ENCODE measurements at places on chromosomes 2 and 18.

- DNase-seq = no peak
Measured at GRCh38 chr2:226017537-226017936, 618.0 kb downstream of the NYAP2 start.

- peak; percentile 7 for DNase-seq
Measured at GRCh38 chr2:42839809-42840501, 47.6 kb upstream of the HAAO start.

DNA sequence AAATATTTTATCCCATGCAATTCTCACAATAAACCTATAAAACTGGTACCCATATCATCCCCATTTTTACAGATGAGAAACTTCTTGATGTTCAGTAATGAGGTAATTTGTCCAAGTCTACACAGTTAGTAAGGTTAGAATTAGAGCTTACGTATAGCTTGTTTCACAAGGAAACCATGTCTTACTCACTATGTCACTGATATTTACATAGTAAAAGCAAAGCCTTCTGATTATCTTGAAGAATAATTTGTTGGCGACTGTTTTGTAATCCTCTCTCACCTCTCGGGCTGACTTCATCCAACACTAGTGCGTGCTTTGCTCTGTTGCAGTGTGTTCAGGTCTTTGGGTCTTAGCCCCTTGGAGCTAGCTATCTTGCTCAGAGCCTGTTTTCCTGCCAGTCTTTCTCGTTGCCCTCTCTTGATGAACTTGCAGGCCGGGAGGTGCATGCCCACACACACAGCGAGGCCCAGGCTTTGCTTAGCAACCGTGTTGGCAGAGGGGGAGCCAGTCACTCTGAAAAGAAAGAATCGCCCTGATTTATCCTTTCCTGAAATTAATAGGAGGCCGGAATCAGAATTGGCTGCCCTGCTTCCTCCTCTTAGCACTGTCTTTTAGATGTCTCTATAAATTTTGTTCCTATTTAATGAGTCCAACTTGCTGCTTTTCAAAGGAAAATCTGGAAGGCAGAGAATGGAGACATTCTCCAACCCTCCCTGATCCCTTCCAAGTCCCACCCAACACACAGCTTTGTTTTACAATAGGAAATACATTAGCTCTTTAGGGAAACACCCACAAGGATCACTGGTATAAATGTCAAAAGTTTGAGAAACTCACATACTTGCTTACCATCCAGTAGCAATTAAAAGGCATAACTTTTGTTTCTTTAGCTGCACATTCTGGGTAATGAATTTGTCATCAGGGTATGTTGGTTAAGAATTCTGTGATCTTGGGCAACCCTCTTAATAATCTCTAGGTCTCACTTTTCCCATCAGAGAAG lies 97.6 kb upstream of the SEC11C start:
- DNase-seq = no peak

GRCh38 chr18:57141208-57142129 lies 5.4 kb upstream of the BOD1L2 start:
- peak; percentile 89 for DNase-seq

DNA sequence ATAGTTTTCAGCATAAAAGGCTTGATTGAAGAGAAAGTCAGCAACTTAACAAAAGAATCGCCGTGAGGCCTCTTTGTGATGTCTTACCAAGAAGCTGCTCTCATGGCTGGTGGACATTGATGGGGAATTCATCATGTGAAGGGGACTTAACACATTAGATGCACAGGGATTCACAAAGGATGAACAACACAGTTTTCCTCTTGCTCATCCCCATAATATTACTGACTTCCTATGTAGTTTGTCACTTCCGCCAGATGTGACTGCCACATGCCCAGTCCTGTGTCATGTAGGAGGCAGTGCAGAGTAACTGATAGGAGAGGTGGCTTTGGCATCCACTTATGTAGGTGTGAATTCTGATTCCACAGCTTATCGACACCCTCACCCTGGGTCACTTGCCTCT lies 232.6 kb upstream of the LYPD1 start:
- no peak for DNase-seq

DNA sequence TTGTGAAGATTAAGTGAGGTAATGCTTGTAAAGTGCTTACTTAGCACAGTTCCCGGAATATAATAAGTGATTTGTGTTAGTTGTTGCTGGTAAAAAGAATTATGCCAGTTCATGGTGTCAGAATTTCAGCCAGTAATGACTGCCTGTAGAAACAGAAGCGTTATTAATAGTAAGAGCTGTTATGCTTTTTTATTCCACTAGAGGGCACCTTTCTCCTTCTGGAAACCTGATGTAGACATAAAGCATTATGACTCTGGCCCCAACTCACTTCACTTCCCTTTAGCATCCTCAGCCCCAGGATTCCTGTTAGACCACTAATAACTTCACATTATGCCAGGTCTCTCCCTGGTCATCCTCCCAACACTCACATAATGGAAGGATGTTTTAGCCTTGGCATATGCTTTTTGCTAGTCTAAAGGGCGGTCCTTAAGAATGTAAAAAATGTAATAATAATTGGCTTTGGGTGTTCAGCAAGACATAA lies 34.9 kb downstream of the C18orf54 start:
- DNase-seq = no peak

- DNase-seq = no peak
Measured at GRCh38 chr2:173747035-173747434, 218.1 kb downstream of the SP3 start.

GRCh38 chr18:34322365-34323289 lies 97.9 kb upstream of the NOL4 start:
- no peak for DNase-seq

- DNase-seq = no peak
Measured at GRCh38 chr2:138502255-138503086, 901 bp downstream of the SPOPL start.

GRCh38 chr2:26442707-26443106 lies 35.2 kb downstream of the OTOF start:
- no peak for DNase-seq

DNA sequence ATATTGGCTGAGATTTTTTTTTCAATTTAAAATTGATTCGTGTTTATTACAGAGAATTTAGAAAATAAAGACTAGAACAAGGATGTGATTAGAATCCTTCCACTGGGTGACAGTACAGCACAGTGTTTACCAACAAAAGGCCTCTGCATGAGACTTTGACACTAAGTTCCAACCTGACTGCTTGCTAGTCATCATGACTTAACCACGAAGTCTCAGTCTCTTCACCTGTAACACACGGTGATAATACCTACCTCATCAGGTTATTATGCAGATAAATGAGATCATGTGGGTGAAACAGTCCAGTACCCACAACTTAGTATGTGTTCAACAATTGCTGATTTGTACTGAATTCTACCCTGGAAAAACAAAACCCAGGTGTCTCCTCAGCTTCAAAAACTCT lies 151.2 kb downstream of the STK39 start:
- DNase-seq = no peak

- no peak for DNase-seq
Measured at GRCh38 chr2:105773568-105773967, 28.9 kb downstream of the NCK2 start.

GRCh38 chr2:100972452-100972851 lies 29.6 kb upstream of the RPL31 start:
- DNase-seq = no peak

GRCh38 chr2:189608795-189609422 lies 28.3 kb upstream of the SLC40A1 start:
- DNase-seq = no peak

GRCh38 chr2:39779927-39780326 lies 869 bp upstream of the THUMPD2 start:
- no peak for DNase-seq

DNA sequence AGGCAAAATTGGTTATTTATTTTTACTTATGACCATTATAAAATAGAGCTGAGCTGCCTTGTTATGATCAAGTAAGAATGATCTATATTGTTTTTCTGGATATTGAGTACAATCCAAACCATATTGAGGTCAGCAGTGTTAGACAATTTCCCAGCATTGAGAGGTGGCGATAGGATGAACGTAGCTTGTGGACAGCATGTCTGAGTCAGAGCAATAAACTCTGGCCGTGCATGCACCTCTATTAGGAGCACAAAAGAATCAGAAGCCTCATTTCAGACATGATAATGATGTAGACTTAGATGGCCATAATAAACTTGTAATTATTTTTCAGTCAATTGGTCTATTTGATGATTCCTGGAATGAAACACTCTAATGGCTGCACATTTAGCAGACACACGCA lies 491.6 kb downstream of the RIT2 start:
- no peak for DNase-seq

- DNase-seq = no peak
Measured at GRCh38 chr2:177549171-177549570, 156.6 kb downstream of the AGPS start.

GRCh38 chr2:112996635-112997034 lies 8.6 kb upstream of the IL36A start:
- no peak for DNase-seq

GRCh38 chr2:9722451-9722850 lies 91.7 kb upstream of the YWHAQ start:
- DNase-seq = no peak

- DNase-seq = no peak
Measured at GRCh38 chr2:148796735-148797512, 78.1 kb upstream of the KIF5C start.

DNA sequence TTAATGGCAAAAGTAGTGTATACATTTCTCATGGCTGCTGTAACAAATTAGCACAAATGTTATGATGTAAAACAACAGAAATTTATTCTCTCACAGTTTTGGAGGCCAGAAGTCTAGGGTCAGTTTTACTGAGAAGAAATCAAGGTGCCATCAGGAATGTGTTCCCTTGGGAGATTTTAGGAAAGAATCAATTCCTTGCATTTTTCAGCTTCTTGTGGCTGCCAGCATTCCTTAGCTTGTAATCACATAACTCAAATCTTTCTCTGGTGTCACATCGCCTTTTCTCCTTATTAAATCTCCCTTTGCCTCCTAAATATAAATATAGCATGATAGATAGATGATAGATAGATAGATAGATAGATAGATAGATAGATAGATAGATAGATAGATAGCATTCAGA lies 307.0 kb upstream of the REG3G start:
- no peak for DNase-seq

DNA sequence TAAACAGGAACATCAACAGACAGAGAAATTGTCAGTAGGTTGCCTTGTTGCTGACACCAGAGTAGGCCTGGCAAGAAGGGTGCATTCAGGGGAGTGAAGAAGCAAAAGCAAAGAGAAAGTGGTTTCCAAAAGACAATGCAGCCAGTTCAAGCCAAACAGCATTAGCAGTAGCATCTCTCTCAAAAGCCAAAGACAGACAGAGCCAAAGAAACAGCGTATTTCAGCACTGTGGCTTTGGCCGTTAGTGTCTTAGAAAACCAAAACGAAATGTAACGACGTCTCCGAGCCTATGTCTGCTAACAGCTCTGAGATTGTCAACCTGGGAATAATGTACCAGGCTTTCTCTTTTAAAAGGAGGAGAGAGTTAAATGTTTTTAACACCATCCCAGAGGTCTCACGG lies 178.6 kb downstream of the NRP2 start:
- no peak for DNase-seq

All from left colon (tissue), 2 donors.